Myocyte (in vitro differentiated cells): ENCODE measurements at places on chromosomes 16 and 17. TPM values are rescaled to one million over a fixed set of nuclear protein-coding genes. Genes with fewer than 3 reads are reported as not detected.

NOTUM gene
- total RNA-seq = 0.53 and 1.2 TPM in 2 replicates

CDH1 gene
- total RNA-seq = 0.11 TPM in 1 of 2 replicates, not detected in the other

KCNH6 gene
- total RNA-seq = not detected in 2 replicates

POLG2 gene
- 10.5 and 14.5 TPM in 2 replicates for total RNA-seq

DNA sequence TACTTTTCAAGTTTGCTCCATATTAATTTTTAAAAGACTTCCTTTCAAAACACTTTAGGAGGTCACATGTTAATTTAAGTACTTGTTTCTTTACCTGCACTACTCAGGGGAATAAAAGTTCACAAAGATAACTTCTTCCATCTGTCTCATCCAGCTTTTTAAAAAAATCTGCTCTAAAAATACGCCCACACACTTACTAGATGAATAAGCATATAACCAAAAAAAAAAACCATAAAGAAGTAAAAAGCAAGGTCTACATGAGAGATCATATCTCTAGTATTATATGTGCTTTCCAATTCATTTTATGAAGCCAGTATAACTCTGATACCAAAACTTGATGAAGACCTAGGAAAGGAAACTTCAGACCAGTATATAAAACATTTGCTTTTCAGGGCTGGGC is 17.2 kb downstream of the SKAP1 start:
- no peak for DNase-seq

DNA sequence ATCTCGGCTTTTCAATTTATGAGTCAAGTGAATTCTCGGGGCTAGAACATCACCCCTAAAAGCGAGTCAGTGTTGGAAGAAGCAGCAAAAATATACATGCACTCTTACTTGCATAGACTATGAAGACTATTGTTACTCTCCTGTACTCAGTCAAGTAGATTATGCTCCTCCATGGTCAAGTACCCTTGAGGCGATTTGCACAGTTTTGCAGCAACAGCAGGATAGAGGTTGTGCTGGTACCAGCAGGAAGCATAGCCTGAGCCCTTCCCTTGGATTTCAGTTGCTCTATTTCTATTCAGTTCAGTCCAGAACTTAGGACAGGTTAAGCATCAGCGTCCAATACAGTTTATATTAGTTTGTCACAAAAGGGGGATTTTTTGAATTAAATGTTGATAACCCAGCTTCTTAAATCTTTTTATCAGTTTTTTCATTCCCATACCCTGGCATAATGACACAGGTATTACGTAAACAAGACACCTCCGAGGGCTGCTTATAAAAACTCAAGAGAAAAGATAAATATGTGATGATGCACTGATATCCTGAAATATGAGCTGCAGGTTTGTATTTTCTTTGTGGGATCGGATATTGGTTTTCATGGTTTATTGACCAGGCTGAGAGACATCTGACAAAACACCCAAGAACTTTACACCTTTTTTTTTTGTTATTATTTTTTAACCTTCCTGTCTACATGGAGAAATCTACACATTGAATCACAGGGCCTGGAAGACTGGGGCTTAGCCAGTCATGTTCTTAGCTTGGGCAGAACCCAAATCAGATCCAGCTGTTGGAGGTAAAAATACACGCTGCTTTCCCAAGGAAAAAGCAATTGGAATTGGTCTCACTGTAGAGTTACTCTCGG is 144.1 kb downstream of the PITPNC1 start:
- DNase-seq = no peak

DNA sequence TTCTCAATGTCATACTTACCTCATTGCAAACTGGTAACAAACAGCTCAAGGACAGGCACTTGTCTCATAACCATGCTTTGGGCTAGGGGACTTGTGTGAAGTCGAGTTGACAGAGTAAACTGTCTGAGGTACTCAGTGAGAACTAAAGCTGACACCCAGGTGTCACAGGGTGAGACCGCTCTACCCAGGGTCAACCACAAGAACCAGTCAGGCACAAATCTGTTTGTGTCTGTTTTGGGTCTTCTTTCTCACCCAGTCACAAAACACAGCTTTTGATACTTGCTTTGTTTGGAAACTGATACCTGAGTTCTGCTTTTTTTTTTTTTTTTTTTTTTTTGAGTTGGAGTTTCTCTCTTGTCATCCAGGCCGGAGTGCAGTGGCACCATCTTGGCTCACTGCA is 161.1 kb downstream of the STX8 start:
- no peak for DNase-seq

DNA sequence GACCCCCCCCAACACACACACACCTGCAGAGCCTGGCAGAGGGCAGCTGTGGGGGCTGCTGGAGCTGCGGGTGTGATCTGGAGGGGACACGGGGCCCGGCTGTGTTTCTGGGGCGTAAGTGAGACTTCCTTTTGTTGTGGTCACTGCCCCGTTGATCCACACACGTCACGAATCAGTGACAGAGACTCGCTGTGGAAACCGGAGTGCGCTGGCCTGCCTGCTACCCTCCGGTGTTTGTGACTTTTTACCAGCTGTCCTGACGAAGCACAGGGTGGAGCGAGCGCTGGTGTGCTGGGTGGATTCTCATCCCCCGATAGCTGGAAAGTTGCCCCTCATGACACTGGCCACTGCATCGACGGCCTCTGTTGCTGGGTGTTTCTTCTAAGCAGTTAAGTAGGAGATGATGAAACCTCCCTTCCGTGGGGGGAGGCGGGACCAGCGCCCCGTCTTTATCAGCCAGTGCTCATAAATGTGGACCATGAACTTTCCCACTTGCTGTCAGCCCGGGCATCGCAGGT is 2.3 kb downstream of the METRNL start:
- no peak for DNase-seq

C16orf74 gene
- total RNA-seq = 0.16 TPM in 1 of 2 replicates, not detected in the other

- DNase-seq = no peak
Observed at GRCh38 chr17:58344791-58345157, 7.2 kb downstream of the SUPT4H1 start.

DNA sequence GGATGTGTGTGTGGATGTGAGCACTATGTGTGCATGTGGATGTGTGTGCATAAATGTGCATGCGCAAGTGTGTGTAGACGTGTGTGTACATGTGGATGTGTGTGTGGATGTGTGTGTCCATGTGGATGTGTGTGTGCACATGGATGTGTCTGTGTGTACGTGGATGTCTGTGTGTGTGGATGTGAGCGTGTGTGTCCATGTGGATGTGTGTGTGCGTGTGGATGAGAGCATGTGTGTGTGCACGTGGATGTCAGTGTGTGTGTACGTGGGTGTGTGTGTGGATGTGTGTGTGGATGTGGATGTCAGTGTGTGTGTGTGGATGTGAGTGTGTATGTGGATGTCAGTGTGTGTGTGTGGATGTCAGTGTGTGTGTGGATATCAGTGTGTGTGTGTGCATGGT is 63.6 kb upstream of the DOC2B start:
- no peak for DNase-seq

KRTAP2-3 gene
- total RNA-seq = 0.19 TPM in 1 of 2 replicates, not detected in the other

GRCh38 chr17:56109836-56110235 is 43.4 kb upstream of the ANKFN1 start:
- DNase-seq = no peak

GRCh38 chr17:5526821-5527598 is 40.6 kb downstream of the MIS12 start:
- peak; percentile 100 for DNase-seq

GNG13 gene
- not detected in 2 replicates for total RNA-seq

SLC35G6 gene
- not detected in 2 replicates for total RNA-seq

- peak; percentile 92 for DNase-seq
Observed at GRCh38 chr16:57764341-57765159, 29.0 kb downstream of the KATNB1 start.

- no peak for DNase-seq
Observed at GRCh38 chr17:69729944-69730343, 315.4 kb downstream of the MAP2K6 start.

- DNase-seq = peak; percentile 94
Observed at GRCh38 chr16:22192261-22193062, 13.6 kb upstream of the EEF2K start.

DNA sequence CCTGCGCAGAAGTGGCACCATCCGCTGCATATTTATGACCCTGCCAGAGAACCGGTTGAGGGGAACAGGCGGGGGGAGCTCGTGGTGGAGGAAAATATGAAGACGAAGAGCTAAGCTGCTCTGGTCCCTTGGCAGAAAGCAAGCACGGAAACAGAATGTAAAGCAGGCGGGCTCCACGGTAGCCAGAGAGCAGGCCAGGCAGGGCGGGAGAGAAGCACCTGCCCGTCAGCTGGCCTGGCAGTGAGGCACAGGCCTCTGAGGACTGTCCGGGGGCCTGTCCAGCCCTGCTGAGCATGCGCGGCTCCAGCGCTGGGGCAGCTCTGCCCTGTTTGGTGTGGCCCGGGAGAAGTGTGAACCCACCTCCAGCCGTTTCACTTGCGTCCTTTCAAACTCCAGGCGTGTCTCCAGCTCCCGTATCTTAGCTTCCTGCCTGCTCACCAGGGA is 46.7 kb downstream of the PIPOX start:
- no peak for DNase-seq

GRCh38 chr17:39719563-39720355 is 10.6 kb downstream of the MIEN1 start:
- DNase-seq = no peak

SLC4A1 gene
- total RNA-seq = not detected in 2 replicates

DNA sequence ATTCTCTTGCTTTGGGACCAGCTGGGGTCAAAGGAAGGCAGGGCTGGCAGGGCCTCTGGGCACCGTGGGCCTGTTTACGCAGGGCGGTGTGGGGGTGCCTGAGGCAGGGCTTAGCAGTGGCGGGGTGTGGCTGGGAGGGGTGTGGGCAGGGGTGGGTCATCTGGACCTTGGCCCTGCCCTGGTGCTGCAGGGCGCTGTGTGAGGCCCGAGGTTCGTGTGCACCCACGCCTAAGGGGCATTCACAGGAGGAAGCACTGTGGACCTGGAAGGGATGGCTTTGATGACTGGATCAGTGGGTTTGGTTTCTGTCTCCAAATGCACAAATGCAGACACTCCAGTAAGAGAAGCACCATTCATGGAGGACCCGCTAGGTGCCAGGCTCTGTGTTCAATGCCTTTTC is 37.3 kb downstream of the BCO1 start:
- no peak for DNase-seq

DNA sequence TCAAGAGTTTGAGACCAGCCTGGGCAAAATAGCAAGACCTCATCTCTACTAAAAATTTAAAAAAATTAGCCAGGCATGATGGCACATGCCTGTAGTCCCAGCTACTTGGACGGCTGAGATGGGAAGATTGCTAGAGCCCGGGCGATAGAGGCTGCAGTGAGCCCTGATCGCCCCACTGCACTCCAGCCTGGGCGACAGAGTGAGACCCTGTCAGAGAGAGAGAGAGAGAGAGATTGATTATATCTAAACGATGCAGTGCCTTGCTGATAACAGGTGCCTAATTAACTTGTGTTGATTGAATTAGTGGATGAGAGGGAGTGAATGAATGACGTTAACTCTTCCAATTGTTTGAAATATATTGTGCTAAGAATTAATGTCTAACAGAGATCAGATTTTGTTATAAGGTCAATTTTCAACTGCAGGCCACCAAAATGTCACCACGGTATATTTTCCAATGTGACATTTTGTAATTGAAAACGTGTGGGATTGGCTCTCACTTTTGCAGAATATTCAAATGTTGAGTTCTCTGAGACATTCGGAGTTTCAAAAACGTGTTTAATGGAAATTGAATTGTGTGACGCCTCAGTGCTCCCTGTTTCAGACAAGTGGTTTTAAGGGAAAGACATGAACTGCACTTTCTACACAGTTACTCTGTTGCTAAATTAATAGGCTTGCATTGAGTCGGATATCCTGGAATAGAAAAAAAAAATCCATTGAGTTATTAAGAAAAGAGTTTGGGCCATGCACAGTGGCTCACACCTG is 53.6 kb downstream of the ABAT start:
- DNase-seq = no peak

PNMT gene
- total RNA-seq = 0.96 and 1.7 TPM in 2 replicates

DNA sequence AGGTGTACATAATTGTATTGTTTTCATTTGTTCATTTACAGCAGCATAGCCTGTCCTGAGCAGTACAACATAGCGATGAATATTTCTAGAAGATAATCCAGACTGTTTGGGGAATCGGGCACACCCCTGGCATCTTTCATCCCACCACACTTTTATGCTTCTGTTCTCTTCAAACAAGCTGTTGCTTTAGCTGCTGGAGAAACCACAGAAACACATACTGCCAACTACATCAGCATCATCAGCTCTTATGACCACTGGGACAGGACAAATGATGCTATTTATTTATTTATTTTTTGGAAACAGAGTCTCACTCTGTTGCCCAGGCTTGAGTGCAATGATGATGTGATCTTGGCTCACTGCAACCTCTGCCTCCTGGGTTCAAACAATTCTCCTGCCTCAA is 22.6 kb upstream of the HAPSTR1 start:
- DNase-seq = no peak

CTRB2 gene
- 2.3 and 6.1 TPM in 2 replicates for total RNA-seq
